ENCODE measurements at places on chromosomes 12 and 14. TPM values are rescaled to one million over a fixed set of nuclear protein-coding genes. Genes with fewer than 3 reads are reported as not detected.

NR4A1 gene
- 1.1 TPM for total RNA-seq

NUAK1 gene
- total RNA-seq: 68.6 TPM

KLRB1 gene
- total RNA-seq: not detected

INTS13 gene
- total RNA-seq: 55.3 TPM

TMEM63C gene
- total RNA-seq: not detected

TOMM20L gene
- total RNA-seq: not detected

ING4 gene
- total RNA-seq: 31.9 TPM

SSTR1 gene
- total RNA-seq: 1.2 TPM

PRIM1 gene
- 16.2 TPM for total RNA-seq

SINHCAF gene
- 74.6 TPM for total RNA-seq

OR5AU1 gene
- total RNA-seq: not detected

SMIM41 gene
- 0.21 TPM for total RNA-seq

IL26 gene
- total RNA-seq: not detected

SLC7A8 gene
- 0.46 TPM for total RNA-seq

FLRT2 gene
- total RNA-seq: 55.9 TPM

TMPO gene
- 191 TPM for total RNA-seq

TMEM233 gene
- 0.73 TPM for total RNA-seq

CCDC59 gene
- 64.1 TPM for total RNA-seq

GARIN6 gene
- not detected for total RNA-seq

OR10AD1 gene
- not detected for total RNA-seq

PLEKHH1 gene
- total RNA-seq: 0.14 TPM

LRRIQ1 gene
- total RNA-seq: 0.28 TPM

RBM19 gene
- 28.1 TPM for total RNA-seq

ADAM20 gene
- 0.26 TPM for total RNA-seq

P3H3 gene
- 83.1 TPM for total RNA-seq

PLCZ1 gene
- not detected for total RNA-seq

CRIP2 gene
- total RNA-seq: 166 TPM

P2RX2 gene
- total RNA-seq: not detected

RNASE2 gene
- total RNA-seq: not detected

PRIMA1 gene
- total RNA-seq: not detected

FBLN5 gene
- total RNA-seq: 2.5 TPM

PROX2 gene
- not detected for total RNA-seq

KRT5 gene
- 0.66 TPM for total RNA-seq

SLC39A5 gene
- not detected for total RNA-seq

KRT6C gene
- 0.07 TPM for total RNA-seq

RPL41 gene
- total RNA-seq: 3,966 TPM

GLRX5 gene
- 65.7 TPM for total RNA-seq

RASSF9 gene
- total RNA-seq: 0.92 TPM

SOS2 gene
- total RNA-seq: 19.7 TPM

TRAF3 gene
- 26.6 TPM for total RNA-seq

DIO2 gene
- 0.13 TPM for total RNA-seq

DNM1L gene
- 77.6 TPM for total RNA-seq

R3HDM2 gene
- total RNA-seq: 4.5 TPM

LAG3 gene
- total RNA-seq: 0.13 TPM

PRPF39 gene
- total RNA-seq: 26.1 TPM

ASPG gene
- not detected for total RNA-seq

CHGA gene
- not detected for total RNA-seq

PRR4 gene
- total RNA-seq: 0.46 TPM

PSME1 gene
- total RNA-seq: 121 TPM

RAB21 gene
- total RNA-seq: 28.8 TPM

COX6A1 gene
- total RNA-seq: 293 TPM

STYK1 gene
- total RNA-seq: 21.8 TPM

KCNC2 gene
- not detected for total RNA-seq

OR10A7 gene
- total RNA-seq: not detected

PZP gene
- total RNA-seq: 0.40 TPM

GDF3 gene
- not detected for total RNA-seq

Measured in pulmonary artery endothelial cell (primary cell).